HCT116 (cell line): ENCODE measurements at places on chromosomes 16 and 17. TPM values are rescaled to one million over a fixed set of nuclear protein-coding genes. Genes with fewer than 3 reads are reported as not detected.
A peak's percentile ranks its signal among the peaks of the same experiment; 100 is the strongest.

DNA sequence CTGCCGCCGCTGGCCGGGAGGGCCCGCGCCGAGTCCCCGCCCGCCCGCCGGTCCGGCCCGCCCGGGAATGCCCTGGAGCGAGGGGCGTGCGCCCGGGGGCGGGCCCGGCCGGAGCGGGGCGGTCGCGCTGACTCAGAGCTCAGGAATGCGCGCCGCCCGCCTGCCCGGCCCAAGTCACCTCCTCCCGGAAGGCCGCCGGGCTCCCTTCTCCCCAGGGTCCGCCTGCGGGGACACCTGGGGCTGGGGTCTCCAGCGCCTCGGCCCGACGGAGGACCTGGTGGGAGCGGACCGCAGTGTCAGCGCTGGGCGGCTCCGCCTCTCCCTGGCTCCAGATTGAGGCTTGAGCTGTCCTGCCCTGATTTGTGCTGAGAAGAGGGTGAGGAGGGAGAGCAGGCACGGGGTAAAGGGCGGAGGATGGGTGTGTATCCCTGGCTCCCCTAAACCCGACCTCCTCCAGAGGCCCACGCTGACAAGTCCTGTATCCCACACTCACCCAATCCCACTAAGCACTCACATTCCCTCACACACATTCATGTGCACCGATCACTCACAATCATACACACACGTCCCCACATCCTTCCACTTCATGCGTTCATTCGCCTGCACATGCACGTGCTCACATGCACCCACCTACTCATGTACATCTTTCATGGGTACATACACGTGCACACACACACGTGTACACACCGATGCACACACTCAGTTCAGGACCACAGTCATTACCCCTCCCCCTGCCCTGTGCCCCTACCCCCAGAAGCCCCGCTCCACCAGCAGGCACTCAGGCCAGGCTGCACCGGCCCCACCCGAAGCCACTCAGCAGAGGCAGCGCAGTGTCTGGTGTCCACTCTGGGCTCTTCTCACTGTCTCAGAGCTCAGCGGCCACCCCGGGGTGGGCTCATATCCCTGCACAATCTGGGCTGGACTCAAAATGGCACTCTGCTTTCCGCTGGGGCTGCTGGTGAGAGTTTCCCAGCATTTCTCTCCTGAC, at the start of gene RHBDF1:
Gene RHBDF1, minus strand, starts transcription at position 71 of the 988 bp plus-strand sequence. CDS start 7,616 bp downstream, outside the sequence.
- DNase-seq = no peak

DNA sequence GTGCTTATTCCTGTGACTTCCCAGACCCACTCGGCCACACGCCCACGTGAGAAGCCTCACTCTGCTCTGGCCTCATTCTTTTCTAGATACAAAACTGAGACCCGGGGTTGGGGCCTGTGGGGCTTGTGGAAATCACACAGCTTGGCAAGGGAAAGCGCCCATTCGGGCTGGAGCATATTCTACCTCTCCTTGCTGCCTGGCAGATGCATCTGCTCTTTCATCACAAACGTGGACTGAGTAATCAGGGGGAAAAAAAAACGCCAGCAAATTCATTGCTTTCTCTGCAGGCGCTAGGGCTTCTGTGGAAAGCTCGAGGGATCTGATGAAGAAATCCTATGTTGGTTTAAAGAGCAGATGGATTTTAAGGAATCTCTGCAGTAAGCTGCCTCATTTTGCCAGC, 44.4 kb downstream of the DNAH9 start:
- no peak for DNase-seq

DNA sequence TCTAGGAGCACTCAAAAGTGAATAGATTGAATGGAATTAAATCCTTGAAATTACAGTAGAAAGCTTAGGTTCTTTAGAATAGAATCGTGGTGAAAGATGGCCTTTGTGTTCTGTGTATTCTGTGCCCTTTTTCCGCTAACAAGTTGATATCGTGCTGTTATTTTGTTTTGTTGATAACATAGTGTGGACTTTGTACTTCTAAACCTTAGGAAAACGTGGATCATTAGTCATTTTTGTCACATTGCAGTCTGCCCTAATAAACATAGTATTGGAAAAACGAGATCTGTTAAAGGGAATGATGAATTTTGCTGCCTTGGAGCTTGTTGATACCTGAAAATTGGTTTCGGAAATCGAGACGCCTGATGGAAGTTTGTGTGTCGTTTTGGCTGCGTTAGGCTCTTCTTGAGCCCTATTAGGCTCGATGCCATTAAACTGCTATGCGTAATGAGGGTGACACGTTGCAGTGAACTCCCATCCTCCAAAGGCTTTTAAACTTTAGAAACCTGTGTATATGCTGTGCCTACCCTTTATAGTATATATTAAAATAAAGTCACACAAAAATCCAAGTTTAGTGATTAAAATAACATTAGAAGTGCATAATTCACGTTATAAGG, 145.7 kb downstream of the PRKCA start:
- no peak for DNase-seq

DNA sequence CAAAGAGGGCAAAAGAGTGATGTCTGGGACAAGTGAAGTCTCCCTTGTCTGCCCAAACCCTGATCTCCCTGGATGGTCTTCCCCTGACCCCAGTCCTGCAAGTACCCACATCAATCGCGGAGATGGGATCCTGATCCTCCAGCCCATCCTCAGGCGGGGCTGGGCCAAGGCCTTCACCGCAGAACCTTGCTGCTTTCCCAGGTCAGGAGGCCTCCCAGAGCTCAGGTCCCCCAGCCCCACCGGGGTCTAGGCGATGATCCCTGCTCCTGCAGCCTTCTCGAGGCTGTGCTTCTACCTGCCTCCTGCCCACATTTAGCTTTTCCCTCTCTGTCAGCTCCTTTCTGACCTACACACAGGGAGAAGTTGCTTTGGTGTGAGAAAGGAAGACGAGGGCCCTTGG, 6.3 kb downstream of the SLC12A4 start:
- no peak for DNase-seq

DNA sequence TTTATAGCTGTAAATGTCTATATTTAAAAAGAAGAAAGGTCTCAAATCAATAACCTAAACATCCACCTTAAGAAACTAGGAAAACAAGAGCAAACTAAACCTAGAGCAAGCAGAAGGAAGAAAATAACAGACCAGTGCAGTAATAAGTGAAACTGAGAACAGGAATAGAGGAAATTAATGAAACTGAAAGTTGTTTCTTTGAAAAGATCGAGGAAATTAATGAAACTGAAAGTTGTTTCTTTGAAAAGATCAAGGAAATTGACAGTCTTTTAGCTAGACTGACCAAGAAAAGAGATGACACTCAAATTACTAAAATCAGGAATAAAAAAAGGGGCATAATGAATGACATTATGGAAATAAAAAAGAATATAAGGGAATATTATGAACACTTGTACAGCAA, 46.4 kb downstream of the SLFN5 start:
- DNase-seq = no peak

- DNase-seq = no peak
Measured at GRCh38 chr16:368388-369158, 1.8 kb downstream of the MRPL28 start.

- no peak for DNase-seq
Measured at GRCh38 chr17:41437769-41438168, 3.0 kb downstream of the KRT38 start.

DNA sequence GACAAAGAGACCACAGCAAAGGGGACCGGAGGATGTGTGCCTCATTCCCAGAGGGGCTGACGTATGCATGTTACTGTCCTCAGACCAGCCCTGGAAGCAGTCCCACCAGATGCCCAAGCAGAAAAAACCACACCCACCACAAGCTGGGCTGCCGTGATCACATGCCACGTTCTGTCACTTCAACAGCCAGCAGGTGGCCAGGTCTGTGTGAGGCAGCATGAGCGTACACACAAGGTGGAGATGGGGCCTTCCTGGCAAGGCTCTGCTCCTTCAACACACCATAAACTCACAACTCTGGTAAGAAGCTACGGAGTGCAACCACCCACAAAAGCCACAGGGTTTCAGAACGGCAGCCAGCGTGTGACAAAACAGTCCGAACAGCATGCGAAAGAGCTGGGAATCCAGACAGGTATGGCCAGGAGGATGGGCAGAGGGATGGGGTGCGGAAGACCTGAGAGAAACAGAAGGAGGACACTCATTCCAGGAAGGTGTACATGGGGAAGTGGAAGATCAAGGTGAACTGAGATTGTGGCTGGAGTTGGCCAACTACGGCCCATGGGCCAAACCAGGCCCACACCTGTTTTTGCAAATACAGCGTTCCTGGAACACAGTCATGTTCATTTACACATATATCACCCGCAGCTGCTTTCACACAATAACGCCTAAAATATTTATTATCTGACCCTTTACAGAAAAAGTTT, 27.9 kb downstream of the MBTPS1 start:
- DNase-seq = no peak

- no peak for DNase-seq
Measured at GRCh38 chr16:25134166-25134700, 22.7 kb downstream of the LCMT1 start.

DNA sequence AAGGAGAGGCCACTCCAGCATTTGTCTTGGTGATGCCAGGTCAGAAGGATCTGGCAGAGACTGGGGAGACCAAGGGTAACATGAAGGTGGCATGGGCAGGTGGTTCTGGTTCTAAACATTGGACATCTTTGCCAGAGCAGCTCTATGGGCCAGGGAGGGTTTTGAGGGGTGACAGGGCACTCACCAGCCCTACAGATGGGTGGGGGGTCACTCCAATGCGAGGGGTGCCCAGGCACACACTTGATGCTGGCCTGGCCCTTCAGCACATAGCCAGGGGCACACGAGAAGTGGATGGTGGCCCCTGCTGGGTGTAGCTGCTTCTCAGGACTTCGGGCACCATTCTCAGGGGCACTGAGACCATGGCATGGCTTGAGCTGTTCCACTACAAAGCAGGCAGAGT, 5.5 kb upstream of the PHF12 start:
- no peak for DNase-seq

- no peak for DNase-seq
Measured at GRCh38 chr16:49969091-49970030, 55.7 kb upstream of the CNEP1R1 start.

GRCh38 chr17:40321961-40322357, 13.0 kb downstream of the RARA start:
- no peak for DNase-seq

DNA sequence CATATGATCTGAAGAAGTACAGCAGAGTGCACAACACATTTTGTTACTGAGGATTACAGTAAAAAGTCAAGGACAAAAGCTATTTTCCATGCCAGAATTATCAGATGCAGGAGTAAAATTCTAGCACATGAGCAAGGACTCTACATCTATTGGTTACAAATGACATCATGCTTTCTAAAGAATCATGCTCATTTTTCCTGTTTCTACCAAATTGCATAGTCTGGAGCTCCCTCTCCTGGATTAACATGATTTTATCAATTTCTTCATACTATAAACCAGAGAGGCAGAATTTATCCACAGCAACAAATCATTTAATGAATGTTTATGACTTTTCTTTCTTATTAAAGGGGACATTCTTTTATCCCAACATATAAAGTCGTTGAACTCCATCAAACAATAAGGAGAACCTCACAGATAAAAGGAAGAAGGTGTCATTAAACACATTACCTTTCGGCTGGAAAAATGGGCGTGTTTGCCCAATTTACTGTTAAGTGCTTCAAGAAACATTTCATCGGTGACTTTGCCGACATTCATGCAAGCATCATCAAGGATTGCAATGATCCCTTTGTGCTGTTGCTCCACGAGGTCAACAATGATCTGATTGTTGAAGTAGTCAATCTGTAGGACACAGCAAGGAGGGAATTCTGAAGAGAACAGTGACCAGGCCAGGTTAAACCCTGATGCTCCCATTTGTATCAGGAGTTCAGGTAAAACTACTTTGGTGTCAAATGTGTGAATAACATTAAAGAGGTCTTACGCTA, 121.7 kb downstream of the MYO1D start:
- peak; percentile 52 for DNase-seq

GRCh38 chr17:61770043-61770442, 93.3 kb downstream of the BRIP1 start:
- DNase-seq = no peak

GRCh38 chr17:6523809-6524355, 32.5 kb downstream of the PITPNM3 start:
- no peak for DNase-seq

GRCh38 chr17:37465069-37465616, 24.5 kb upstream of the DUSP14 start:
- no peak for DNase-seq

- no peak for DNase-seq
Measured at GRCh38 chr17:63477480-63478440, 899 bp downstream of the ACE start.

GRCh38 chr16:48168075-48168474, 12.3 kb upstream of the ABCC12 start:
- DNase-seq = no peak

DNA sequence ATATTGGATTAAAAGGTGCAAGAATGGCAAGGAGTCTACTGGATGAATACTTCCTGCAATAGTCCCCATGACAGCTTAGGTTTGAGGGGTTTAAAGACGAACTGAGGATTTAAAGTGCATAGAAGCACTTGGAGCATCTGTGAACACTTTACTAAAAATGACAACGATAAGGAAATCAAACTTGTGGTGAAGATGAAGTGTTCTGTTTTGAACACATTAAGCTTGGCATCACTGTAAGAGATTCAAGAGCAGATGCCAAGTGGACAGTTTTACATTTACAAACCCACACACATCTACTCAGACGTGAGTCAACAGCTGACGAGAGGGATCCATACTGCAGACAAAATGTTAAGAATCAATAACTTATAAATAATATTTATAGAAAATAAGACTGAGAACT, 918.7 kb downstream of the CDH11 start:
- DNase-seq = no peak

GRCh38 chr16:13906168-13907089, 13.5 kb upstream of the ERCC4 start:
- DNase-seq = no peak

DNA sequence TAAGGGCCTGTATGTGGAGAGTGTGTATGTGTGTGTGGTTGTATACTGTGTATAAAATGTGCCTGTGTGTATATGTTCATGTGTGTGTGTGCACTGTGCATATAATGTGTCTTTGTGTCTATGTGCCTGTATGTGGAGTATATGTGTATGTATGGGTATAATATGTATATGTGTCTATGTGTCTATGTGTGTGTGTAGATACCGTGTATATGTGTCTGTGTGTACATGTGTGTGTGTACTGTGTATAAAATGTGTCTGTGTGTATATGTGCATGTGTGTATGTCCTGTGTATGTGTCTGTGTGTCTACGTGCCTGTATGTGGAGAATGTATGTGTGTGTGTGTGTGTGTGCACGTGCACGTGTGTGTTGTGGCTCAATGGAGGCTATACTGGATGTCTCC, 200.4 kb upstream of the ZFHX3 start:
- DNase-seq = no peak

The CHRNE gene
- 0.30 TPM for total RNA-seq

The TMEM220 gene
- total RNA-seq = not detected

The TRPV3 gene
- 1.4 TPM for total RNA-seq

The HYDIN gene
- not detected for total RNA-seq

The KRTAP4-6 gene
- not detected for total RNA-seq

The LGALS9C gene
- total RNA-seq = not detected

The DPEP2NB gene
- total RNA-seq = not detected

The CD300LB gene
- total RNA-seq = not detected

The TBC1D28 gene
- not detected for total RNA-seq

The ROGDI gene
- total RNA-seq = 20.1 TPM

The RAB26 gene
- 44.9 TPM for total RNA-seq

The CTF1 gene
- total RNA-seq = 1.4 TPM

The GJD3 gene
- total RNA-seq = not detected

The ACSM5 gene
- not detected for total RNA-seq

The RNF43 gene
- 42.2 TPM for total RNA-seq
